ENCODE measurements at places on chromosomes 11 and 22.

GRCh38 chr11:12067796-12068357 is 42.5 kb upstream of the MICAL2 start:
- no peak for DNase-seq

- no peak for DNase-seq
These were observed 33.9 kb upstream of the MN1 start for GRCh38 chr22:27835446-27835845.

GRCh38 chr11:64647019-64647779 is 56.2 kb downstream of the SLC22A12 start:
- DNase-seq: no peak

DNA sequence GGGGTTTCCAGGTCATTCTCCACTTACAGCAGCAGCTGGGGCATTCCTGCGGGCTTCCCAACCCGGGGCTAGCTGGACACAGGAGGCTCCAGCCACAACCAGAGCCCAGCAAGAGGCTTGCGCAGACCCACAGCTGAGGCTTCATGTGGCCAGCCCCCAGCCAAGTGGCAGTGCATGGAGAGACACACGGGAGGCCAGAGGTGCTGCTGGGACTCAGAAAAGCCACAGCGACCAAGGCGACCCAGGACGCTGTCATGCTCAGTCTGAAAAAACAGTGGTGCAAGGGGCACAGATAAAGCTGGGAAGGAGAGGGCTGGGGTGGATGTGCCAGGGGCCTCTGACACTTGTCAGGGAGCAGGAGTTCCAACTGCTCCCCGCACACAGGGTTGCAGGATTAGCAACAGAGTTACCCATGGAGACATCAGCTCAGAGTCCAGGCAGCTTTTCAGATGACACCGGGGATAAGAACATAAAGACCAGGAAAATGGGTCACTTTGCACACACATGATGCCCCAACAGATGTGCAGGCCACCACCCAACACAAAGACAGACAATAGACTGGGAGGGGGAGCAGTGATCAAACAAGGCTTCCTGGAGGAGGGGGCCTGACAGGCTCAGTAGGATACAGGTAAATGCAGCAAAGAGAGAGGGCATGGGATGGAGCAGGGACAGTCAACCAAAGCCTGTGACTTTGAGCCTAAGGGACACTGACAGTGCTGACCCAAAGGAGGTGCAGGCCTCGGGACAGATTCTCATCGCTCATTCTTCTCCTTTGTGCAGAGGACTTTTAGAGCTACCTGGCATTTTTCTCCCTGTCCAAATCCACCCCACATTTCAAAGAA is 6.9 kb upstream of the NEAT1 start:
- DNase-seq: no peak

DNA sequence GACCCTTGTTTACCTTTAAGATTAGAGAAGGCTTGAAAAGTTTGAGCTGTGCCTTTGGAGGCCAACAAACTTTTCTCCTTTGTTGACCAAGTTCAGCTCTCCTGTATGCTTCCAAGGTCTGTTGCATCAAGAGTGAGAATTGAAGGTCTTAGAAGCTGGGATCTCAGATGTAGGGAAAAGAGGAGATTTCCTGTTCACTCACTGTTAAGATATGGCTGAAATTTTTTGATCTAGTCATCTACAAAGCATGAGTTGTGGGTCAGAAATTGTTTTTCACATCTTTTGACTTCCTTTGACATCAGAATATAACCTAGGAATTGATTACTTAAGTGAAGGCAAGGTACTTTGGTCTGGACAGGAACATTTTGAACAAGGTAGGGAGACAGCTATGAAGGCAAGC is 12.1 kb downstream of the OR51B4 start:
- no peak for DNase-seq

- DNase-seq: no peak
These were observed at the start of gene TBX1 for GRCh38 chr22:19760058-19760950. Gene TBX1, plus strand, starts transcription at chr22:19760778. Its CDS starts 66 bp downstream, at chr22:19760844.

- no peak for DNase-seq
These were observed 521.9 kb downstream of the INSC start for GRCh38 chr11:15636521-15637089.

- no peak for DNase-seq
These were observed 1083.4 kb downstream of the BRD1 start for GRCh38 chr22:48744283-48744641.

DNA sequence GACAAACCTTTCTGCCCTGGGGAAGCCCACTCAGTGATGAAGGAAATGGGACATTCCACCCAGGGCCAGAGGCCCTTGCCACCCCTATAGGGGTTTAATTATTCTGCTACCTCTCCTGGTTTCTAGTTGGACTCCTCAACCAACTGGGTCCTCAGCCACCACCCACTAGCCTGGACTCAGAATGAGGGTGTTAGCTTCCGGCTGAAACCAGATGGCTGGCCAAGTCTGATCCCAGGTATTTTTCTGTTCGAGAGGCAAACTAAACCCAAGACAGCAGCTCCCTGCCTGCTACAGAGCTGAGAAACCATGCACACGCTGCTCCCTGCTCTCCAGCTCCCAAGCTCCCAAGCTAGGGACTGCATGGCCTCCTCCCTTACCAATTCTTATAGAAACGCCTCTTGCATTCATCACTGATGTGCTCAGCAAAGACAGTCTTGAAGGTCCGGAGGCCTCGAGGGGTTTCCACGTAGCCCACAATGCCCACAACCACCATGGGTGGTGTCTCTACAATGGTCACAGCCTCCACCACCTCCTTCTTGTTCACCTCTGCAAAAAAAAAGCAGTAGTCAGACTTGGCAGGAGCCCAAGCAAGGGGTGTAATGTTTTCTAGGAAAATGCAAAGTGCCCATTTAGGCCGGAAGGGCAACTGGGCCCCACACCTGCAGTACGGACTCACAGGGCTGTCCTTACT is 2.2 kb downstream of the RPL3 start:
- no peak for DNase-seq

- no peak for DNase-seq
These were observed 556 bp downstream of the CDCA5 start for GRCh38 chr11:65083134-65083833.

DNA sequence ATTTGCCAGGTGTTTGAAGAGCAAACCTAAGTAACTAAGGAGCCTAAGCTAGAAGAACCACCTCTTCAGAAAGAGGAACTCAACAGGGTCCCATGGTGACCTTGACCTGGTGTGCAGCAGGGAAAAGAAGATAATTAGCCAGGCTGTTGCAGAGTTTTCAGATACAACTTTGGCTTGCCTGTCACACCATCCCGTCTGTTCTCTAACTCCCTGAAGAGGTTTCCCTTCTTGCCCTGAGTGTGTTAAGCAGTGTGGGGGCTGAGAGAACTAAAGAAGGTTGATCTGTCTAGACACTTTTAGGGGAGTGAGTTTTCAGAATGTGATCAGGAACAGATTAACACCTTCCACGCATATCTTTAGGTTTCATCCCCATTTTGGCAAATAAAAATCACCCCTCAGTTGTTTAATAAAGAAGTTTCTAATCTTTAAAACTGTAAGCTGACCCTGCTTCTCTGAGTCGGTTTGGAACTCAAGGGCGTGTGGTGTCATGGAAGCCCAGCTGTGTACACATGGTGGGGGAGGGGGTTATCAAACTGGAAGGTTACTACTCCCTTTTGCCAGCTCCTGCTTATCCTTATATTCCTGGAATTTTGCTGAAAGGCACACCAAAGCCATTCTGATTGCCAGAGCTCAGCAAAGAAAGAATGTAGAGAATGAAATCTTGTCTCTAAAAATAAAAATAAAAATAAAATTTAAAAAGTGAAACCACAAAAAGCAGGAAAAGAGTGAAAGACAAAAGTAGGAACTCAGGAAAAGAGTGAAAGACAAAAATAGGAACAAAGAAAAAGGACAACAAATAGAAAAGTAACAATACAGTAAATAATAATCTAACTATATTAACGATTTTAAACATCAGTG is 70.2 kb downstream of the DBX1 start:
- DNase-seq: no peak

GRCh38 chr22:49972163-49973017 is 11.8 kb downstream of the PIM3 start:
- DNase-seq: no peak

DNA sequence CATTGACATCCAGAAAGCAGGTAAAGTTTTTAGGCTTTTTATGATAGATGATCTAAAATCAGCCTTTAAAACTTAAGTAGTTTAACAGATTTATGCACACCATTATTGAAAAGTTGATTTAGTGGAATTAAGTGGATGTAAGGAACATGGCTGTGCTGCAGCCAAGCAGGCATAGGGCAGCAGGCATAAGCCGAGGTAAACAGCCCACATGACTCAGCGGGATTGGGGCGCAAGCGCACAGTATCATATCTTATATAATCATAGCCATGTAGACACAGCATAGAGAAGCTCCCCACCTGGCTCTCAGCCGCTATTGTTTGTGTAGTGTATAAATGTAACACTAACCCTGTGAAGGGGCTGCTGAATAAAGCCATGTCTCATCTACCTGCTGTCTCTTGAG is 157.5 kb downstream of the WNT11 start:
- no peak for DNase-seq

- DNase-seq: no peak
These were observed 41.5 kb downstream of the OR4C45 start for GRCh38 chr11:50074161-50074560.

DNA sequence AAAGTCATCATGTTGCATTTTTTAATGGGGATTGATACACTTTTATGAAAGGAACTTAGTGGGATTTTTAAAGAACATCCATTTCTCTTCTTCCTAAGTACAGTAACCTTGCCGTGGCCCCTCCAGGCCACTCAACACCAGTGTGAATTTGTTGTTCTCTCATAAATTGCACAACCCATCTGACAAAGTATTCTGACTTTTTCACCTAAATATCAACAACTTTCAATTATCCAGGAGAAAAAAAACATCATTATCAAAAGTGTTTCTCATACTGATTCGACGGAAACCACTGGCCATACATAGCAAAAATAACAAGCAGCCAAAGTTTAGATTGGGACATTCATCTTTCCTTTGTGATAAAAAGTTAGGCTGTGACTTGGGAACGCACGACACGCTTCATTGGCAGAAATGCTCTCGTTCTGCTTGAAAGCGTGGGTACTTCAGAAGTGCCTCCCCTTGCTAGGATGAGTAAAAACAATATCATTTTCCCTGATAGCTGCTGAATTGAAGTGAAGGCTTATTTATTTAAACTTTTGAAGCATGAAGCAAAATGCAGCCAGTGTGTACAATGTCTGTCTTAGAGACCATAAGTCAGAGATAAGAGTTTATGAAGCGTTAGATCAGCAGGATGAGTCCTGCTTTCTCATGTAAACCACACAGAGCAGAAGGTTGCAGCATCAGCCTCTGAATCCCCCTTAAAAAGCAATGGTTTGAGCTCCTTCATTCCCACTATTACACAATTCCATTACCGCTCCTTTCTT is 20.6 kb upstream of the EIF3M start:
- DNase-seq: no peak

- DNase-seq: no peak
These were observed 32.7 kb downstream of the RIBC2 start for GRCh38 chr22:45446216-45446615.

- no peak for DNase-seq
These were observed 16.7 kb upstream of the PHF21B start for GRCh38 chr22:45026511-45026910.

DNA sequence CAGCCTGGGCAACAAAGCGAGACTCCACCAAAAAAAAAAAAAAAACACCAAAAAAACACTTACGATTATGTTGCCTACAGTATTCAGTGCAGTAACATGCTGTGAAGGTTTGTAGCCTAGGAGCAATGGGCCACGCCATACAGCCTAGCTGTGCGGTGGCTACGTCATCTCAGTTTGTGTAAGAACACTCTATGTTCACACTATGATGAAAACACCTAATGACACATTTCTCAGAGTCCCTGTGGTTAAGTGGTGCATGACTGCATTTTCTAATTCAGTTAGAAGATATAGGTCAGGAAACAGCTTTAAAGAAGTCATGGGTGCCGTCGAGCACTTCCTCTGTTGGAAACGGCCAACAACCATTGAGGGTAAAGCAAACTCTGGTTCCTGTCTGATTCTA is 75.7 kb upstream of the ANO1 start:
- DNase-seq: no peak

- no peak for DNase-seq
These were observed 25.7 kb upstream of the GLYAT start for GRCh38 chr11:58757439-58757838.

DNA sequence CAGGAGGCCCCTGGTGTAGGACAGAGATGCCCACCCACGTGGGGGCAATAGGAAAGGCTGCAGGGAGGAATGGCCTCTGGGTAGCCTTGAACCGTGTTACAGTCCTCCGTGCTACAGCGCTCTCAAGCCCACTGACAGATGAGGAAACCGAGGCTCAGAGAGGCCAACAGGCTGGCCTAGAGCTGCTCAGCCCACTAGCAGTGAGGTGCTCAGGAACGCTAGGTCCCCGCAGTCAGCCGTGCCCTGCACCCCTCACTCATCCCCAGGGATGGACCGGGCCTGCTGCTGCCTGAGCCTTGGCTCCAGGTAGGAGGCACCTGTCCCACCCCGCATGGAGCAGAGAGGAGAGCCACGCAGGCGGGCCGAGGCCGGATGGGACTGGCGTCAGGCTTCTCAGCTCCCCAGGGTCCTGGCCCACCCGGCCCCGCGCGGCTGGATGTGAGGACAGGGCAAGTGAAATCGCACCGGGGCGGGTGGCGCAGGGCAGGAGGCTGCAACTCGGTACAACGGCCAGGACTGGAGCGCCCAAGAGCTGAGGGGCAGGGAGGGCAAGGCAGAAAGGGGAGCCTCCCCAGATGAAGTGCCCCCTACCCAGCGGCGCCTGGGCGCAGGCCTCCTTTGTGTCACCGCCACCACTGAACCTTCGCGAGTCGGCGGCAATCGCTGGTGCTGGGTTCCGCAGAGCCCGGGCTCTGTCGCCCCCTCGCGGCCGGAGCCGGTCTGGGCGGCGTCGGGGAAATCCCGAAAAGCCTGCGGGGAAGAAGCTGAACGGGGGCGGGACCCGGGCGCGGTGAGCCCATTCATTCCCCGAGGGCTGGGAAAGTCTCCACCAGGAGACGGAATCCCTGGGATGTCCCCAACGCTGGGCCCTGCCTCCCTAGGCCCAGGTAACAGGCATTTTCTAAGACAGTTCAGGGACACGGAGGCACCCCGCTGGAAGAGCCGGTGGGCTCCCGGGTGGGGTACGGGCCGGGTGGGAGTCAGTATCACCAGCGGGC is 8.4 kb upstream of the SLC2A11 start:
- DNase-seq: peak; percentile 71

DNA sequence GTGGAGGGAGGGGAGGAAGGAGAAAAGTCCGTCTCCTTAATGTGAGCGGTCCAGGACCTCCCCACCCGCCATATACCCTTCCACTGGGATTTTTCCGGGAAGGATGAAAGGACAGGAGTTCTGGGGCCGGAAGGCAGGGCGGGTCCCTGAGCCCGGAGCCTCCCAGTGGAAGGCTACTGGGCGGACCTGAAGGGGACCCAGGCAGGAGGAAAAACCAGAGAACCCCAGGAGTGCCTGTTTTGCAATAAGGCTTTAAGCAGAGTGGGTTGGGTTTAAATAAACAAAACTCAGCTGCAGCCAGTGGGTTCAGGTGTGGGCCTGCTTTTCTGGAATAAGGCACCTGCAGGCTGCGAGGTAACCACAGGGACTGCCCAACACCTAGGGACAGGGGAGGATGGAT is 1.7 kb upstream of the CELSR1 start:
- no peak for DNase-seq
